ENCODE measurements at places on chromosomes 16 and 17. TPM values are rescaled to one million over a fixed set of nuclear protein-coding genes. Genes with fewer than 3 reads are reported as not detected.

DNA sequence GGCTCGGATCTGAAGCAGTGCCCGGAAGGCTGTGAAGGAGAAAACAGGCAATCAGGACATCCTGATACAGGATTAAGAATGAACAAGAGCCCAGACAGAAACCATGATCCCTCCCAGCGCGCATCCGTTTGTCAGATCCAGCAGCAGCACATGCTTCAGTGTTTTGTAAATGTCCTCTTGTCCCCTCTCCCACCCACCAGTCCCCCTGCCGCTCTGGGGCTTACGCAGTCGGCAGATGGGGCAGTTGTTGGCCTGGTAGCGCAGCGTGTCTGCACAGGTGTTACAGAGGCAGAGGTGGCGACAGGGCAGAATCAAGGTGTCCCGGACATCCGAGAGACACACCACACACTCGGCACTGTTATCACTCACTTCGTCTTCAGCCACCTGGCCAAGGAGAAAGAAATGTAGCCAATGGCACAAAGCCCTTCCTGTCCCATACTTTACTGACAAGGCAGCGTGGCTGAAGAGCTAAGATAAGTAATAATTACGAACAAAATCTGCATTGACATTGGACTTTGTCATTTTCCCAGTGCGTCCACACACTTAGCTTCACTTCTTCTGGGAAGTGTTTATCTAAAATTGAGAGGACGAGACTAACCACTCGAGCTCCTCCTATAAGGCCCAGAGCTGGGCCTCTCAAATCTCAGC, 20.7 kb upstream of the FOXJ1 start:
- H3K36me3 ChIP-seq, result no peaks in the 10 kb centered on the region
- no peak overlapping the region for H3K27ac ChIP-seq
- H3K4me1 ChIP-seq, result no peaks in the 10 kb centered on the region
- H3K4me3 ChIP-seq, result no peak overlapping the region

DNA sequence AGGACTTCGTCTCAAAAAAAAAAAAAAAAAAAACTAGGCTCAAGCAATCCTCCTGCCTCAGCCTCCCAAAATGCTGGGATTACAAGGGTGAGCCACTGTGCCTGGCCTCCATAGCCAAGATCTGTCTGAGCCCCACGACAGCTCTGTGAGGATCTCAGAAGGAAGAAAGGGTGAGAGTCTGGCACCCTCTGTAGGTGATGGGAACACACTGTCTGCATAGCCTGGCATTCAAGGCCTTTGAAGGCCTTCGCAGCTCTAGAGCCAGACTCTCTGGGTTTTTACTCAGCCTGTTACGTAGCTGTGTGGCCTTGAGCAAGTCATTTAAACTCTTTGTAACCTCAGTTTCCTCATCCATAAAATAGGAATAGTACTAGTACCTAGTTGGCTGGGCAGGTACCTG, 6.3 kb upstream of the XPO6 start:
- H3K4me3 ChIP-seq, result no peak overlapping the region
- H3K36me3 ChIP-seq, result no peaks in the 10 kb centered on the region
- no peak for DNase-seq
- H3K4me1 ChIP-seq, result no peaks in the 10 kb centered on the region
- H3K27me3 ChIP-seq, result no peaks in the 10 kb centered on the region

DNA sequence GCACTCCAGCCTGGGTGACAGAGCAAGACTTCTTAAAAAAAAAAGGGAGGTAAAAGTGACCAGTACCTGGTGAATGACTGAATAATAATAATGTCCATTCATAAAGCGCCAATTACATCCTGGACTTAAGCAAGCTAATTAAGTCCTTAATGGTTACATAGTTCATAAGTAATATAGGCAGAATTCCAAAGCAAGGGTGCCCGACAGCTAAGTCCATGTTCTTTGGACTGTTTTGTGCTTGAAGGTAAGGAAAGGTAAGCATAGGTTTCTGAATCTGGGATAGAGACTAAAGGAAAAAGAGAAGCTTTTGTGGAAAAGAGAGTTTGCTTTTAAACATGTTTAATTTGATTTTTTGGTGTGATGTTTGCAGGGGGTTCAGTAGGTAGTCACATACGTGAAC, 9.8 kb downstream of the POLR2A start:
- no peak for DNase-seq
- no peaks in the 10 kb centered on the region for H3K27me3 ChIP-seq
- H3K36me3 ChIP-seq, result peaks cover 10% of the 10 kb centered on the region
- no peak overlapping the region for H3K4me3 ChIP-seq
- no peak overlapping the region for H3K27ac ChIP-seq
- H3K4me1 ChIP-seq, result peaks cover 2% of the 10 kb centered on the region

- H3K4me3 ChIP-seq, result no peak overlapping the region
- no peaks in the 10 kb centered on the region for H3K36me3 ChIP-seq
- peak; percentile 24 for DNase-seq
- H3K27me3 ChIP-seq, result no peaks in the 10 kb centered on the region
- H3K4me1 ChIP-seq, result no peaks in the 10 kb centered on the region
Observed at GRCh38 chr16:6891496-6891895, 441.1 kb upstream of the RBFOX1 start.

DNA sequence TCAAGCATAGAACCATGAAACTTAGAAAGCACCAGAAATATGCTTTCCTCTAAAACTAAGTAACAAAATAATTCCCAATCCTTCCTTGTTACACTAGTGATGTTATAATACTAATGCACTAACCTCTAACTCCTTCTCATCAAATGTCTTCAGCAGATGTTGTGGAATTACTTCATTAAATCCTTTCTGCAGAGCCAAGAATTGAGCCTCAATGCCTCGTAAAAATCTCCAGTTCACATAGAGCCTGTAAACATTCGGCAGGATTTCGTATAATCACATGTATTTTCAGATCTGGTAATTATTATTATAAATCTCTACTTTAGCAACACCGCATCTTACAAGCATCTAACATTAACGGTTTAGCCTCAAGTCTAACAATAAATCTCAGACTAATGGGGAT, 44.7 kb downstream of the CEP95 start:
- H3K27me3 ChIP-seq, result no peaks in the 10 kb centered on the region
- no peak for DNase-seq
- H3K4me1 ChIP-seq, result no peaks in the 10 kb centered on the region
- H3K4me3 ChIP-seq, result no peak overlapping the region

DNA sequence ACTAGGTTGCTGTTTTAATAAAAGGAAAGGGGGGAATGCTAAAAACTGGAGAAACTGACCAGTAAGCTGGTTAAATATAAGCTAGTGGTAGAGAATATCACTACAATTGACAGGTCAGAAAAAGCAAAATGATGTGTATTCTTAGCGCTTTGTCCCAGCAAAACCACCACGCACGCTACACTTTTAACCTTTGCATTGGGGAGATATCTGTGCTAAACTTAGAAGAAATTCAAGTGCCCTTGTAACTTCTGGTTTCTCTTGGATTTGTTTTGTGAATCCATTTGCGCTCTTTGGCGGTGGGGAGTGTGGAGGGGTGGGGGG, 1.4 kb downstream of the GAN start:
- H3K4me3 ChIP-seq, result peak overlapping the region; percentile 89
- H3K36me3 ChIP-seq, result no peaks in the 10 kb centered on the region
- H3K27me3 ChIP-seq, result no peaks in the 10 kb centered on the region
- H3K27ac ChIP-seq, result no peak overlapping the region
- peaks cover 13% of the 10 kb centered on the region for H3K4me1 ChIP-seq

GRCh38 chr17:41121742-41122141, 2.2 kb downstream of the KRTAP4-12 start:
- no peak overlapping the region for H3K4me3 ChIP-seq
- no peaks in the 10 kb centered on the region for H3K36me3 ChIP-seq
- H3K4me1 ChIP-seq, result no peaks in the 10 kb centered on the region
- H3K27me3 ChIP-seq, result no peaks in the 10 kb centered on the region
- DNase-seq, result no peak

- H3K4me1 ChIP-seq, result peaks cover 12% of the 10 kb centered on the region
- H3K27ac ChIP-seq, result peak overlapping the region; percentile 98
- DNase-seq, result peak; percentile 90
- H3K27me3 ChIP-seq, result no peaks in the 10 kb centered on the region
Observed at GRCh38 chr17:39199820-39200069, 338 bp upstream of the RPL19 start.

DNA sequence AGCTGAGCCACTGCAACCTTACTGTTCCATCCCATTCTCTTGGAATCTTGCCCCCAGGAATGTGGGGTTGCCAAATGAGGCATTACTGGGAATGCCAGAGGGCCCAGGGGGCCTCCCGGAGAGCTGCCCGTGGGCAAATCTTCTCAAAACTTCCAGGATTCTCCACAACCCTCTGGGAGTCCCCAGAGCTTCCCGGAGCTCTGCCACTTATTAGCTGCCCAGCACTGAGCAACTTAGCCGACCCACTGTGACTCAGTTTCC, 306.0 kb downstream of the FOXL1 start:
- H3K27me3 ChIP-seq, result no peaks in the 10 kb centered on the region
- H3K4me3 ChIP-seq, result no peak overlapping the region
- H3K27ac ChIP-seq, result no peak overlapping the region
- no peak for DNase-seq

DNA sequence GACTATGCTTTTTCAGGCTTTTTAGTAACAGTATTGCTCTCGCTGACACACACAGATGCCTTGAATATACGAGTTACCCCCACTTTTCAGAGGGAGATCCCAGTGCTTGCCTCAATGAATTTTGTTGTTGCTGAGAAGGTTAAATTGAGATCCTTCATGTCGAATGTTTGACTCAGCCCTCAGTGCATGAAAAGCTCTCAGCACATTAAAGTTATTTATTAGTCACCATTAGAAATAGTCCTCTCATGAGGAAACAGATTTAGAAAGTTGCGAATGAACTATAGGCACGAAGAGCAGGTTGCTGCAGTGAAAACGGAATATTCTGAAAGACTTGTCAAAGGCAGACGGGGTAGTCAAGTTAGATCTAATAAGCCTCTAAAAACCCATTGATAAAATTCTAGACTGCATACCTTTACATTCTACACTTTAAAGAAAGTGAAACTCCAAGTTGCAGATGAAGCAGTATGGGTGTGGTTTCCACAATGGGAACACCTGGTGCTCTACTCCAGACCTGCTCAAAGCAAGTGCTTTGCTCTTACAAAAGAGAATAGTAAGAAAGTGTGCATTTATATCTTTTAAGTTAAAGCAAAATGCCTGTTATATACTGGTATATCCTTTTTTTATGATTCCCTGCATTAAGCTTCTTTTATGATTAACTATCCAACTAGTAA, 238.1 kb downstream of the MAF start:
- H3K4me1 ChIP-seq, result no peaks in the 10 kb centered on the region
- DNase-seq, result no peak
- H3K36me3 ChIP-seq, result no peaks in the 10 kb centered on the region
- H3K27ac ChIP-seq, result no peak overlapping the region
- no peaks in the 10 kb centered on the region for H3K27me3 ChIP-seq

GRCh38 chr17:79041723-79042420, 17.9 kb downstream of the C1QTNF1 start:
- no peak overlapping the region for H3K4me3 ChIP-seq
- no peaks in the 10 kb centered on the region for H3K27me3 ChIP-seq
- no peaks in the 10 kb centered on the region for H3K4me1 ChIP-seq
- peak overlapping the region; percentile 43 for H3K27ac ChIP-seq
- H3K36me3 ChIP-seq, result no peaks in the 10 kb centered on the region

DNA sequence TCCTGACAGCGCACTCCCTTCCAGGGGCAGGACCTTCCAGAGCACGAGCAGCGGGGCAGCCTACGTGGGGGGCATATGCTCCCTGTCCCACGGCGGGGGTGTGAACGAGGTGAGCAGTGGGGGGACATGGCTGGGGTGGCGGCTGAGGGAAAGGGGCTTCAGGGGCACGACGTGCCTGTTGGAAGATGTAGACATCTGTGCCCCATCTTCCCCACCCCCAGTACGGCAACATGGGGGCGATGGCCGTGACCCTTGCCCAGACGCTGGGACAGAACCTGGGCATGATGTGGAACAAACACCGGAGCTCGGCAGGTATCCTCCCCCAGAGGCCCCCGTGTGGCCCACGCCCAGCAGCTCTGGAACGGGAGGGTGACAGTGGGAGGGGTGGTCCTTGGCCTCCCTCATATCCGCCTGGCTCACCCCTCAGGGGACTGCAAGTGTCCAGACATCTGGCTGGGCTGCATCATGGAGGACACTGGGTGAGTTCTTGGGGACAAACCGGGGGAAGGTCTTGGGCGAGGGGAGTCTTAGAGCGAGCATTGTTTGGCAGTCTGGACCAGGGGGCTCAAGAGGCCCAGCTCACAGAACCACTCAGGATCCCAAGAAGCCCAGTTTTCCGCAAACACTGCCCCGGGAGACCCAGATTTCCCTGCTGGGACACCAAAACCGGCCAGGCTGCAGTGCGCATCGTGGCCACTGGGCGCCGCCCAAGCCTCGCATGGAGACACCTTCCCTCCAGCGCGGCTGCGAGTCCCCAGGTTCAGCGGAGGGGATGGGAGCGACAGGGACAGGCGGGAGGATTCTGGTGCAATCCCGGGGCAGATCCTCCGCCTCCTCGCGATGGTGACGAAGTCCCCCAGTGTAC, 15.7 kb downstream of the ADAM11 start:
- H3K4me1 ChIP-seq, result no peaks in the 10 kb centered on the region
- DNase-seq, result peak; percentile 83
- no peaks in the 10 kb centered on the region for H3K27me3 ChIP-seq
- H3K27ac ChIP-seq, result no peak overlapping the region

GRCh38 chr17:31318298-31318801, 3.1 kb downstream of the EVI2A start:
- DNase-seq, result peak; percentile 60
- H3K4me1 ChIP-seq, result peaks cover 4% of the 10 kb centered on the region
- no peaks in the 10 kb centered on the region for H3K27me3 ChIP-seq

GRCh38 chr16:56048425-56049105, 142.7 kb upstream of the GNAO1 start:
- no peak overlapping the region for H3K4me3 ChIP-seq
- DNase-seq, result no peak
- no peak overlapping the region for H3K27ac ChIP-seq
- no peaks in the 10 kb centered on the region for H3K27me3 ChIP-seq

DNA sequence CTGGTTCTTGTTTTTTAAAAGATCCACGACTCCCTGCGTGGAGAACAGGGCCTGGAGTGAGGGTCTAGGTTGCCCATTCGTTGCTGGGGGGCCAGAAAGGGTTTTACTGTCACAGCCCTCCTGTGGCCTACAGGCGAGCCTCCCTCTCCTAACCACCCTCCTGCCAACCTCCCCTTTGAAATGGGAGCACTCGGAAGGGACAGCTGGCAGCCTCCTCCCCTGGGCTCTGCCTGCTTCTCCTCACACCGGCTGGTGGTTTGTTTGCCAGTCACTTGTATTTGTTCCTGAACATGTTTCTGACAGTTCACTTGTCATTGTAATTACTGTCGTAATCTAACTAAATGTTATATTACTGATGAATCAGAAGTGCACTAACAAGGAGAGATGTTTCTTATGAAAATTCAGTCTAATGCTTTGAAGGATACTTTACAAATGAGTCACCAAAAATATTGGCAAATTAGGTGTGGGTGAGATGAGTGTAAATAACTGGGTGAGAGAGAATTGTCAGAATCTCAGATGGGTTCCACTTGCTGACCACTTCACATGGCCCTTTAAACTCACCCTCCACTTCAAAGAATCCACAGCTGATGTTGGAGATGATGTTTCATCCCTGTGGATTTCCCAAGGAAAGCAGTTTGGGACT, 2.7 kb upstream of the SPPL2C start:
- no peak overlapping the region for H3K4me3 ChIP-seq
- no peaks in the 10 kb centered on the region for H3K36me3 ChIP-seq
- no peak for DNase-seq
- no peaks in the 10 kb centered on the region for H3K4me1 ChIP-seq

GRCh38 chr17:65800655-65801054, 239.2 kb upstream of the AXIN2 start:
- no peaks in the 10 kb centered on the region for H3K36me3 ChIP-seq
- H3K4me1 ChIP-seq, result no peaks in the 10 kb centered on the region
- no peak overlapping the region for H3K4me3 ChIP-seq
- no peak for DNase-seq

TMC8 gene
- total RNA-seq, result 9.9 TPM

KREMEN2 gene
- 0.33 TPM for total RNA-seq

ABCA8 gene
- total RNA-seq, result 47.5 TPM

All from breast epithelium (tissue), 4 donors.